Activated CD4-positive, alpha-beta T cell treated with anti-CD3 and anti-CD28 coated beads, Interleukin-10, Interleukin-2, amounts not matched to agents 100 ng/mL and 50 ng/mL, durations not matched to agents 16 hours and 8 hours (primary cell): ENCODE measurements at places on chromosomes 4 and X.
A peak's percentile ranks its signal among the peaks of the same experiment; 100 is the strongest.

- DNase-seq, result no peak
These were observed 1234.6 kb downstream of the FAM133A start for GRCh38 chrX:94908648-94909047.

DNA sequence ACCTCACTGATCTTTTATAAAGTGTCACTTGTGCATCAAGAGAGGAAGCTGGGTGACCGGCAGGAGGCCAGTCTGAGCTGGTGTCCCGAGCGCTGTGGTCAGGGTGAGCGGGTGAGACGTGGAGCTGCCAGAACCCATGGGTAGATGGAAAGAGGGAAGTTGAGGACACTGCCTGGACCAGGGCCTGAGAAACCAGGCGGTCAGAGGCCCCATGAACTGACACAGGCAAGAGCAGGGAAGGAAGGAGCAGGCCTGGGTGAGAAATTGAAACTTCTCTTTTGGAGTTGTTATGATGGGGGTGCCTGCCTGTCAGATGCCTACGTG lies 192.6 kb downstream of the AFAP1 start:
- DNase-seq, result no peak

- no peak for DNase-seq
These were observed 132.4 kb downstream of the MAGEC1 start for GRCh38 chrX:142036116-142036515.

GRCh38 chrX:46209037-46209436 lies 336.2 kb downstream of the ZNF674 start:
- DNase-seq, result no peak

GRCh38 chr4:139552517-139553307 lies 3.3 kb downstream of the SETD7 start:
- no peak for DNase-seq

GRCh38 chr4:139987502-139987850 lies 166.5 kb downstream of the MAML3 start:
- no peak for DNase-seq

GRCh38 chr4:138870737-138871554 lies 144.6 kb upstream of the NOCT start:
- peak; percentile 65 for DNase-seq

DNA sequence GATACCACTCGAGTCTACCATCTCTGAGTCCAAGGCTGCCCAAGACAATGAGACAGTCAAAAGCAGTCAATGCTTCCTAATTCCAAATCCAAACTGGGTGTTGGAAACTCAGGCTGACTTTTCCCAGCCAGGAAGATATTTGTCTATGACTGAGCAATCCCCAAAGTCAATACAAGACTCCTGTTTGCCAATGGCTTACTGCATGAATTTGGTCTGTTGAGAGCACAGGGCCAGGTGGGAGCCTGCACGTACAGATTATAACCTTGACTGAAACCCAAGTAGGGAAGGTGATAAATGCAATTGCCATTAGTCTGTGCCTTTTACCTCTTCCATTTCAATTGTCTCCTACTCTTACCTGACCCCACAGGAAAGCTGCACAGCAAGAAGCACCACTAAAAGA lies 72.6 kb upstream of the PPARGC1A start:
- DNase-seq, result no peak

- DNase-seq, result no peak
These were observed 34.5 kb upstream of the FAM9C start for GRCh38 chrX:13078739-13079444.

- peak; percentile 76 for DNase-seq
These were observed 71.7 kb upstream of the HGFAC start for GRCh38 chr4:3369781-3370674.

DNA sequence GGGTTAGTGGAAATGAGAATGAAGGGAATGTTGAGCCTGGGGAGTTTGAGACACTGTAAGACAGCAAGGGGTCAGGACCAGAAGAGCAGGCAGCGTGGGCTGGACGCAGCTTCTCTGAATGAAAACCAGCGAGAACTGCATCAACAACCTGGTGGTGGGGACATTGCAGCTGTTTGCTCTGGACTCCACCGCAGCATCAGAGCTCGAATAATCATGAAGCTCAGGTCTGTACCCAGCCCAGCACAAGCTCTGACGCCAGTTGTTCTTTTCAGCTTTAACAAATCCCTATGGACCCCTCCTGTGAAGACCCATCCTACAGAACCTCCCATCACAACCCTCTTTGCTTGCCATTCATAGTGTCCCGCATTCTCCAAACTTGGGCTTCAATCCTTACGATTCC lies 106.8 kb upstream of the PNPLA4 start:
- no peak for DNase-seq
